CD4-positive, CD25-positive, alpha-beta regulatory T cell (primary cell): ENCODE measurements at places on chromosomes 6 and 20. TPM values are rescaled to one million over a fixed set of nuclear protein-coding genes. Genes with fewer than 3 reads are reported as not detected.

Gene NKAIN4
- not detected for total RNA-seq

Gene ZNF343
- total RNA-seq, result 3.8 TPM

Gene BPIFB2
- total RNA-seq, result not detected

Gene NFATC2
- 56.8 TPM for total RNA-seq

Gene PLCB4
- total RNA-seq, result 0.94 TPM

DNA sequence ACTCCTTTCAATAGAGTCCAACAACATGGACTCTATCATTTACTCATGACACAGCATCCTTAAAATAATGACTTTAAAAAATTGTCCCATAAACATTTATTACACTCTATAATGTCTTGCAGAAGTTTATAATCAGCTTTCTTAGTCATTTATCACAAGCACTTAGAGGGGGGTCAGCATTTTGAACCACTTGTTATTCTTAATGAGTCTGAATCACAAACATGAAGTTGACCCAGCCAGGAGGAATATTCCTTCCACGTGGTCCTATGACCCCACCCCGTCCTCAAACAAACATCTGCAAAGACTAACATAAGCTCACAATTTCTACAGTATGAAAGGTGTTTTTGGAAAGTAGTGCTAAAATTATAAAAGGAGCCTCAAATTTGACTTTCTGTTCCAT lies 91.1 kb downstream of the MTFR2 start:
- no peak for DNase-seq

- DNase-seq, result peak; percentile 46
These were observed 435 bp downstream of the KIFC1 start for GRCh38 chr6:33391922-33392594.

DNA sequence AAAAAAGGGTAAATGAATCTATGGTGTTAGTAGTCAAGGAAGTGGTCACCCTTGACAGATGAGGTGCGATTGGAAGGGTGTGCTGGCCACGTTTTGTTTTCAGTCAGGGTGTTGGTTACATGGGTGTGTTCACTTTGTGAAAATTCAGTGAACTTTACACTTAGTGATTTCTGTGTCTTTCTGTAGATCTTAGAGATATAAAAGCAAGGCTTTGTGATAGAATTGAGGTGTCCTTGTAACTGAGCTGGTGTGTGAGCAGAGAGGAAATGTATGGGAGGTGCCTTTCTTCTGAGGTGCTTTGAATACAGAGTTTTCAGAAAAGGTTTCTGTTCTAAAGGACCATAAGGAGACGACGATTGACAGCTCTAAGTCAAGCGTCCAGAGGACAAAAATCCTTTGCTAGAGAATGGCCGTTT lies 90.5 kb downstream of the SAMD3 start:
- peak; percentile 89 for DNase-seq

DNA sequence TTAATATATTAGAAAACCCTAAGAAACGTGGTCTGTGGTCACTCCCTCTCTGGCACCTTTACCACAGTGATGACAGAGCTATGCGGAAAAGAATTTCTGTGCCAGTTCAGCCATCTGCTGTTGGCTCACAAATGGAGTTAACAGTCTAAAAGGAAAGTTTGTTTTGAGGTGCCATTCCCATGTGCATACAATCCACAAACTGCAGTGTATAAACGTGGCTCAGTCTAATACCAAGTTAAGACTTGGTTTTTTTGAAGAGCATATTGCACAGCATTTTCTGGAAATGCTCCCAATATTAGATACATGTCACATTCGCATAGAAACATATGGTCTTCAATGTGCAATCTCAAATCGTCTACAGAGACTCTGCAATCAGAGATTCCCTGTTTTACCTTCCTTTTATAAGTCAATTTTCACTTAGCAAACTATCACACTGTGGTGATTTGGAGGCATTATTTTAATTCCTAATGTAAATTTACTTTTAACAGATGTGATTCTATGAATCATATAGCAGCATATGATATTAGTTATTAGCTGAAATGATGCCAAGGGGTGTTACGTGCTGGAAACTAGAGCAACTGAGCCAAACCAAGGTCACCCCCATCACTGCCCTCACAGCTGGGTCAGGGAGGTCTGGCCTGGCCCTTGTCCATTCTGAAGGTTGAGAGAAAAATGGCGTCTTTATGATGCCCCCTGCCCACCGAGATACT lies 383.5 kb downstream of the PRKN start:
- no peak for DNase-seq

- DNase-seq, result no peak
These were observed 9.7 kb downstream of the MOCS3 start for GRCh38 chr20:50968289-50968688.

- no peak for DNase-seq
These were observed 11.5 kb downstream of the BANF2 start for GRCh38 chr20:17711267-17711627.

- no peak for DNase-seq
These were observed 1370.3 kb upstream of the CITED2 start for GRCh38 chr6:140744659-140745320.

DNA sequence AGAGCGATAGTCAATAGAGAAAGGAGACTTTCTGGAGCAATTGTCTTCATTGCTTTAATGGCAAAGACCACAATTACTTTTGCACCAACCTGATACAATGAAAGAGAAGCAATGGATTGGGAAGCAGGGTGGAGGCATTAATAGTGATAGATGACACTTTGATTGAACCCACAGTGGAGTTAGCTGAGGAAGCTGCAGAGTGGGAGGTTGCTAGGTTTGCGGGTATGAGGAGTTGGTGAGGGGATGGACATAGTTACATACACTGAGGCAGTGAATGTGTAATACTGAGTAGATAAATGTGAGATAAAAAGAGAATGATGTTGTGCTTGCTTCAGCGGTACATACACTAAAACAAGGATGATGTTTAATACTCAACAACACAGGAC lies 91.9 kb downstream of the AKAP7 start:
- DNase-seq, result no peak

- no peak for DNase-seq
These were observed 11.5 kb downstream of the RBM24 start for GRCh38 chr6:17292600-17293133.

DNA sequence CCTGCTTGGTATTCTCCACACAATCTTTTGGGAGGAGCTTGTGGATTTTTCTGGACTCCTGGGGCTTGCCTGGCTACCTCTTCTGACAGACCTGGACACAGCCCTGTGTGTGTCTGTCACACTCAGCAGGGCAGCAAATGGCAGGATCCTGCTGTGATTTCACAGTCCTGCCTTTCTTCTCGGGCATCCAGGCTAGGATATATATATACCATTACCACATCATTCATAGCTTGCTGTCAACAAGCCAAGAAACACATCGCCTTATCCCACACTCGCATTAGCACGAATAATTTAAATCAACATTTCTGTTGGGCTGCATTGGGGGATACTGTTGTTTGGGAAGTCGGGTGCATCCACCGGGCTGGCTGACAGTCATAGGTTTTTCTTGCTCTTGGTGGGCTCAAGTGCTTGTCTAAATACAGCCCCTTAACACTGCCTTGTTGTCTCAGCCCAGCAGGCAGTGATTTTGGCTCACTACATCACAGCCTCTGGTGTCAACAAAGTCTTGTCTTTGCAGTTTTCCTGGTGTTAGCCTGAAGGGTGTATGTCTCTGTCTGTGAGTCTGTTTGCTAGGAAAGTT lies 154.9 kb upstream of the FERMT1 start:
- no peak for DNase-seq

GRCh38 chr6:66198062-66198624 lies 491.1 kb upstream of the EYS start:
- no peak for DNase-seq

DNA sequence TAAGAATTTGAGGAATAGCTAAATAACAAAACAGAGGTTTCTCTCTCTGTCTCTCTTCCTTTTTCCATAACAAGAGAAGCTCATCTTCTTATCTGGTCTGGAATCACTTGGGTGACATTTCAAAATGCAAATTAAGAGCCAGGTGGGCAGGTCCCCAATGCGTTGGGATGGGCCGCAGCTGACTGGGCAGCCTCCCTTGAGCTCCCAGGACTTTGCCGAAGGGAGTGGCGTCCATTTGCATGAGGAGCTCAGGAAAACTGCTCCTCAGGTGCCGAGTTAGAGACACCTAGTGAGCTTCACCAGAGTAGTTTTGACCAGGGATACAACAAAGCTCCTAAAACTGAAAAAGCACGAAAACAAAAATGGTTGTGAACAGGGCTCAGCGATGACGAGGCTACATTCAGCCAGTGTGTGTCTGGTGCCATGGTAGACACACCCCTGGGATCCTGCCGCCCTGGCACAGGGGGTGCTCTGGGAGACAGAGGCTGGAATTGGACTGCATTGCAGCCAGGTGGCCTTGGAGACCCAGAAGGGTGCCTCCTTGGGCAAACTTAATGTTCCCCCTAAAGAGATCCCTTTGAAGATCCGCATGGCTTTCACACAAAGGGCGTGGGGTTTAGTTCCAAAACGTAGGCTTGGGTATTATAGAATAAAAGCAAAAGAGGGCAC lies 13.5 kb upstream of the SERPINB6 start:
- DNase-seq, result no peak

- no peak for DNase-seq
These were observed 39.9 kb downstream of the FOXA2 start for GRCh38 chr20:22544462-22544861.

- DNase-seq, result no peak
These were observed 126.8 kb upstream of the BEND6 start for GRCh38 chr6:56827908-56828649.
